ENCODE measurements at places on chromosomes 16 and 17. TPM values are rescaled to one million over a fixed set of nuclear protein-coding genes. Genes with fewer than 3 reads are reported as not detected.

- peak; percentile 33 for DNase-seq
Measured at GRCh38 chr17:56499799-56500388, 93.6 kb upstream of the NOG start.

DNA sequence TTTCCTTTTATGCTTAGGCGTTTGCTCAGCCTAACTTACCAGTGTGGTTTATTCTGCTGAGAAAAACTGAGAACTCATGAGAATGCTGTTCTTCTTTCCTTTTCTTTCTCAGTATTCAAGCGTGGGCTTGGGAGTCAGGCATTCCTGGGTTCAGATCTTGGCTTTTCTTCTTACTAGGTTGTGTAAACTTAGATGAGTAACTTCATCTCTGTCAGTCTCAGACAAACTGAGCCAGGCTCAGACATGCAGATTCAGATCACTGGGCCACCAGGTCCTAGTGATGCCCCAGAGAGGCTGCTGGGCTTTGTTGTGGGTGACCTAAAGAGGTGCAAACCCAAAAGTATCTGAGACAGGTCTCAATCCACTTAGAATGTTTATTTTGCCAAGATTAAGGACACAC is 95.8 kb upstream of the MPHOSPH6 start:
- DNase-seq: no peak

The PERCC1 gene
- not detected for total RNA-seq

DNA sequence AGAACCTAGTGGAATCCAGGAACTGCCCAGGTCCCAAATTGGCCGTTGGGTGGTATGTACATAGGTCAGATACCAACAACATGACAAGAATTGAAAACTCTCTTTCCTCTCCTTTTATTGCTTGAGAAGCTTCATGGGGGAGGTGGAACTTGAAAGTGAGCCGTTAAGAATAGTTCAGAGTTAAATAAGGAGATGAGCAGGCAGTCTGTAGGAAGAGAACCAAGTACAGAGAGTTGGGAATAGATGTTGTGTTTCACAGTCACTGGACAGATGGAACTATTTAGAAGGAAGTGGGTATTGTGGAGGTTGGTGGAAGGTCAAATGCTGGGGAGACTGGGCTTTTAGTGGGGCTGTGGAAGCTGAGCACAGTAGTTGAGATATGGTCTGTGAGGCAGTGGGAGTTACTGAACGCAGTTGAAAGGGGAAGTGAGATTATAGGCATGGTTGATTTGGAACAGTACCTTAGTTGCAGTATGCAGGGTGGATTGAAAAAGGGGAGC is 26.4 kb downstream of the ARHGAP44 start:
- no peak for DNase-seq

- no peak for DNase-seq
Measured at GRCh38 chr16:12272264-12272663, 295.7 kb downstream of the SNX29 start.

- DNase-seq: no peak
Measured at GRCh38 chr16:80046848-80047247, 446.3 kb upstream of the MAF start.

GRCh38 chr16:53022374-53022773 is 30.3 kb downstream of the CHD9NB start:
- DNase-seq: peak; percentile 7

DNA sequence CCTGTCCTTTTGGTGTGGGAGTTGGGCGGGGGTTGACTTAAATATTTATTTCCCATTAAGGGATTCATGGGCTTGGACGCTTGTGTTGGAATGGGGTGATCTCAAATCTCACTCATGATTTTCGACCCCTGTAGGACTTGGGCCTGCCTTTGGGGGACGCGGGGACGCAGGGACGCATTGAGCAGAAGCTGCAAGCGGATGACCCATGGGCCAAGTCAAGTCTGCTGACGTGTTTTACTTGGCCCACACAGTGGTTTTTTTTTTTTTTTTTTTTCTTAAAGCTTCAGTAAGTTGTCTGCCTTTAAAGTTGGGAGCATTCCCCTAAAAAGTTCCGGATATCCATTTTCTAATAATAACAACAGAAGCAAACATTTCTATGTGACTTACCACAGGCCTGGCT is 28.9 kb downstream of the CMIP start:
- DNase-seq: no peak

GRCh38 chr17:9209781-9210370 is 188.6 kb downstream of the NTN1 start:
- DNase-seq: no peak

GRCh38 chr16:77574867-77575624 is 140.2 kb upstream of the ADAMTS18 start:
- no peak for DNase-seq

The SCNN1B gene
- total RNA-seq: not detected

DNA sequence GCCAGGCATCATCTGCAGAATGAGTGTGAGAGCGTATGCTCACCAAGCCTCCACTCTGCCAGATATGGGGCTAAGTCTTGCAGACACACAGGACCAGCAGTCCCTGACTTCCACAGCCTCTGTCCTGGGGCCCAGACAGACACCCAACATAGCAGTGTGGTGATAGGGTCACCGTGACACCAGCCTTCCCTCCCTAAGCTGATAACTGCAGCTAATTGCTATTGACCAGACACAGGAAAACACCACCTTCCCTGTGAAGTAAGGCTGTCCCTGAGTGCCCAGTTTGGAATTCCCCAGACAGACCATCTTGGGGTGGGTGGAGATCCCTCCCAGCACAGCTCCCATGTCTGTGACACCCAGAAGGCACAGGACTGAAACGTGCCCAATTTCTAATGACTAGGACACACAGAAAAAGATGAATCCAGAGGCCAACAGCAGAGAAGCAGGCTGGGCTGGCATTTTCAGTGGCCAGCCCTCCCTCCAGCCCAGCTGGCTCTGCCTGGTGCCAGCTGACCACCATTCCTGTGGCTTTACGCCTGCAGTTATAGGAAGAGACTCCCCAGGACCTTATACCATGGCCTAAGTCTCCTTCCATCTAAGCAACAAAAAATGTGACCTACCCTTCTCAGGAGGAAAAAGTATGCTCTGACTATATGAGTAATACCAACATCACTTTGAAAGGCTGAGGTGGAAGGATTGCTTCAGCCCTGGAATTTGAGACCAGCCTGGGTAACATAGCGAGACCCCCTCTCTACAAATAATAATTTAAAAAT is 30.3 kb downstream of the ATPAF2 start:
- no peak for DNase-seq

The KRTAP2-3 gene
- not detected for total RNA-seq

DNA sequence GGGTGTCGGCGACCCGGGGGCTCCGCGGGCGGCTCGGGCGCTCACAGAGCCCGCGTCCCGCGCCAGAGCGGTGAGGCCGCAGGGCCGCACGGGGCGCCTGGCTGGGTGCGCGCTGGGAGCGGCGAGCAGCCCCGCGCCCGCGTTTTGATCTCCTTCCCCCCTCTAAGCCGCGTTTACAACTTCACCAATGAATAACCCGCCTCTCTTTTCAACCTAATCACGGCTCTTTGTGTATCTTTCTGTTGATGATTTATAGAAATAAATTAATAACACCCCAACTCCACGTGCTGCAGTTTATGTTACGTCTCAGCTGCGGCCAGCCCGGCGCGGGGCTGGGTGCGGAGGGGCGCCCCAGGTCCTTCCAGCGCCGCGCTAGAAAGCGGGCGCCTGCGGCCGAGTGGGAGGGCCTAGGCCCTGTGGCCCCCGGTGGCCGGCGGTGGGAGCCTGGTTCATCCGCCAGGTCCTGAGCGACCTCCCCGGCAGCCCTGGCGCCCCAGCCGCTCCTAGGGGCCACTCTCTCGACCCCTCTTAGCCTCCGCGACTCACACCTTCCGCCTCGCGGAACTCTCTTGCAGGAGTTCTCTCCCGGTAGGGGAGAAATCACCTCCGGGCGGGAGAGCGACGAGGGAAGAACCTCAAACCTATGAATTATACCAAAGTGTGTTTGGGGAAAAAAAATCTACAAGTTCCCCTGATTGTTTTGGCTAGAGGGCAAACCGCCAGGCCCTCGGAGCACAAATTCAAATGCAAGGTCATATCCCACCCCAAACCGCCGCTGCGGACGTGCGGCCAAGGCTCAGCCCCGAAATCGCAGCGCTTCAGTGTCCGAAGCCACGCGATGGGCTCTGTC is 1.9 kb downstream of the HNF1B start:
- DNase-seq: no peak

DNA sequence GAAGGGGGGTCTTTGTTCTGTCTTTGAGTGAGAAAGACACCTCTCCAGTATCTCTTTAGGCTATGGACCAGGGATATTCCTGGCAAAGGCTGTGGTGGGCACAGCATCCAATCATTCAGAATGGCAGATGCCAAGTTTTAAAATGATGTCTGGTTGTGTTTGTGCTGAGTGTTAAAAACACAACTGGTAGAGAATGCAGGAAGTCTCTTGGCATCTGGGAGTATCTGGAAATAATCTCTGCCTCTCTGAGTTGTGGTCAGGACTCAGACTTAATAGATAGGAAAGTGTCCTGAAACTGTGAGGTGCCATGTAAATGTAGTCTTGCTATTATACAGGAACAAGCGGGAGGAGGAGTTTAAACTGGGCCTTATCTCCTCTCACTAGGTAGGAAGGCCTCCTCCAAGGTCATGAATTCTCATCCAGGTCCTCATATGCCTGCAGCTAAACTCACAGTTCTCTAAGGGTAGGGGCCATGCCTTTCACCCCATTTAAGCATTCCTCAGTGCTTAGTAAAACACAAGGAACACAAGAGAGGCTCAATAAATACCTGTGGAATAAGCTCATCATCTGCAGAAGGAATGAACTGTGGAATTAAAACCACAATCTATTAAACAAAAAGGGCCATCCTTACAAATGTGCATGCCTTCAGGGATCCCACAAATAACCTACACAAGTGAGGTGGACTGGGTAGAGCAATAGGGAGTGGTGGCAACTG is 317.6 kb downstream of the CBLN1 start:
- DNase-seq: no peak

DNA sequence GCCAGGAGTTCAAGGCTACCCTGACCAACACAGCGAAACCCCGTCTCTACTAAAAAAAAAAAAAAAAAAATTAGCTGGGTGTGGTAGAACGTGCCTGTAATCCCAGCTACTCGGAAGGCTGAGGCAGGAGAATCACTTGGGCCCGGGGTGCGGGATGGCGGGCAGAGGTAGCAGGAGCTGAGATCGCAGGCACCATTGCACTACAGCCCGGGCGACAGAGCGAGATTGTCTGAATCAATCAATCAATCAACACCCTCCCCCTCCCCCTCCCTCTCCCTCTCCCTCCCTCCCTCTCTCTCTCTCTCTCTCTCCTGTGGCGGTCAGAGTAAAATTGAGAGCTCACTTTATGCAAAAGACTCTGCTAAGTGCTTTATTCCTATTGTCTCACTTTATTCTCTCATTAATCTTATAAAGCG is 1.2 kb downstream of the HSDL1 start:
- no peak for DNase-seq

DNA sequence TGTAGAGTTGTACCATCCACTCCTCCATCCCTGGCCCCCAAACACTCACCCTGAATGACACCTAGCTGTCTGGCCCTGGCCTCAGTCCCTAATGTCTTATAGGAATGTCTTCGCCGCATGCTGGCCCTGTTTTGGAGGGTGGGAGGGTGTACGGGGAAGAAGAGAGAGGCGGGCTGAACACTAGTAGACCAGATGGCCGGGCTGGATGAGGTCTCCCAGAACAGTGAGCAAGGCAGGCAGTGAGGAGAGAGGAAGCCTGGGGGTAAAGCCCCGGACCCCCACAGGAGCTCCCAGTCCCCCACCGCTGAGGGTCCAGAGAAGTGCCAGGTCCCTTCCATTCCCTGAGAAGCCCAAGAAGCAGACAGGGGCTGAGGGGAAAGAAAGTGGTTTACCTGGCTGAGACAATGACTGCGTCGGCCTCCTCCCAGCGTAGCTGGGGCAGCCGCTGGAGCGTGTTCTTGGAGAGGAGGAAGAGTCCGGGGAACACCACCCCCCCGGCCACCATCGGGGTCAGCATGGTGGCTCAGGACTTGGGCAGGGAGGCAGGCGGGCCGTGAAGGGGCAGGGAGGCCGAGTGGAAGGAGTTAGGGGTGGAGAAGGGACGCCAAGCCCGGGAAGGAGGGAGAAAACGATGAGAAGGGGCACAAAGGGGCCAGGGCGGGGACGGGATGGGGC is 923 bp downstream of the TLCD3B start:
- no peak for DNase-seq

- DNase-seq: no peak
Measured at GRCh38 chr16:53817812-53818550, 114.0 kb downstream of the FTO start.

GRCh38 chr17:29710891-29711418 is 88.2 kb upstream of the CORO6 start:
- DNase-seq: no peak

The CNGB1 gene
- total RNA-seq: not detected

DNA sequence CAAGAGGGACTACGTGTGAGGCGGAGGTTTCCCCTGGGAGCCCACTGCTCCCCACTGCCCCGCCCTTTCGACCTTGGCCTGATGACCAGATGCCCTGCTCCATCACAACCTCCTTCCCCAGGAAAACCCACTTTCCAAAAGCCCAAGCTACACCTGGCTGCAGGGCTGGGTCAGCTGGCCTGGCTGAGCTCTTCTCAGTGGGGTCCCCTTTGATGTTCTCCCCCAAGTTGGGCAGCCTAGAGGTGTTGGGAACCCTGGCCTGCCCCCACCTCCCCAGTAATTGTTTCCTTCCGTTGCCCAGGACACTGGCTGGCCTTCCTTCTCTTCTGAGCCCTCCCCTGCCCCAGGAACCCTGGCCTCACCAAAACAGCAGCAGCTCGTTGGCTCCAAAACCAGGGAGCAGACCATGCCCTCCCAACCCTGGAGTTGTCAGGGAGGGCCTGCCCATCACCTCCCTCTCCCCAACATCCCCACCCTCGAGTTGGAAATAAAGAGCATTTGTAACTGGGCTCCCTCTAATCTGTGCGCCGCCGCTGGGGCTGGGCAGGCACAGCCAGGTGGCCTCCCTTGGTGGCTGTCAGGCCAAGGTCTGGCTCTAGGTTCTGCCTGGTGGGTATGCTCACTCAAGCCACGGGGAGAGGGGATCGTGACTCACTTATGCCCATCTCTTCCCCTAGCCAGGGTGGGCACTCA is 1.4 kb downstream of the CLDN9 start:
- DNase-seq: no peak

The RMI2 gene
- 55.1 TPM for total RNA-seq

DNA sequence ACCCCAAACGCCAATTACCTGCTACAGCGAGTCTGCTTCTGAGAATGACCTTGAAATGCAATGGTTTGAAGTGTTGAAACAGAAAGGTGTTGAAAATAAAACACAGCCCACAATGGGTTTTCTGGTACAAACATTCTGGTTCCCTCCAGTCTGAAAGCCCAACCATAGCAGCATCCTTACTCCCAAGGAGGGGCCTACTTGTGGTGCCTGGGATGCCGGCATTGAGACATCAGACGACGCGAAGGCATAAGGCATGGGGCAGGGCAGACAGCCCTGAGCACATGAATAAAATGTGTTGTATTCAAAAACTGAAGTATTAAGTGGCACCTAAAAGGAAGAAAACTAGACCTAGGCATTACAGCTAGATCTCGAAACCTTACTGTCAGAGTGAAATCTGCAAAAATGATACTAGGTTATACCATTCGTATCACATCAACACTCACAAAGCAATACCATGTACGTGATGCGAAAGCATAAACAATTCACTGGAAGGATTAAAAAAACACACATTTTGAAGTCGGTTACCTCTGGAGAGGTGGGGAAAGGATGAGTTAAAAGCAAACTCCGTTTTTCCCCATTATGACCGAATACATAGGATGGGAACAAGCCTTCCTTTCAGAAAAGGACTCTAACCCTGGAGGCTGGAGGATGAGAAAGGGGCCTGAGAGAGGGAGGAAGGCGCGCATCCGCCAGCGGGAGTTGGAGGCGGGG is 702 bp downstream of the NUDT21 start:
- no peak for DNase-seq

The CD300LB gene
- total RNA-seq: not detected

- no peak for DNase-seq
Measured at GRCh38 chr16:51399908-51400670, 249.0 kb upstream of the SALL1 start.
